Activated CD4-positive, alpha-beta T cell treated with anti-CD3 and anti-CD28 coated beads, Interleukin-2, amount 10 ng/mL, durations not matched to agents 24 days and 14 days (primary cell): ENCODE measurements at places on chromosomes 4 and X. TPM values are rescaled to one million over a fixed set of nuclear protein-coding genes. Genes with fewer than 3 reads are reported as not detected.

Gene LEF1
- 131 and 141 TPM in 2 replicates for total RNA-seq

Gene SYNPO2
- 0.14 and 0.16 TPM in 2 replicates for total RNA-seq

Gene ARAF
- 77.3 and 78.9 TPM in 2 replicates for total RNA-seq

Gene SPON2
- total RNA-seq = 20.7 and 21.6 TPM in 2 replicates

Gene CXorf49
- total RNA-seq = not detected in 2 replicates

Gene SEL1L3
- total RNA-seq = 33.9 and 35.3 TPM in 2 replicates

Gene NPNT
- total RNA-seq = 0.12 TPM in 1 of 2 replicates, not detected in the other

Gene SSX4
- total RNA-seq = not detected in 2 replicates

Gene PAGE2B
- 0.45 TPM in 1 of 2 replicates, not detected in the other for total RNA-seq

Gene NPFFR2
- total RNA-seq = not detected in 2 replicates

Gene NDST3
- not detected in 2 replicates for total RNA-seq

Gene MPC1L
- not detected in 2 replicates for total RNA-seq

Gene MAGEA1
- total RNA-seq = not detected in 2 replicates

Gene CEP135
- 16.3 and 16.9 TPM in 2 replicates for total RNA-seq

Gene RNF150
- total RNA-seq = 0.02 TPM in 1 of 2 replicates, not detected in the other

Gene TSPAN7
- 0.19 TPM in 1 of 2 replicates, not detected in the other for total RNA-seq

Gene ARL9
- total RNA-seq = 0.07 TPM in 1 of 2 replicates, not detected in the other

Gene TACR3
- not detected in 2 replicates for total RNA-seq

Gene SATL1
- total RNA-seq = not detected in 2 replicates

Gene CPEB2
- 12.4 and 15.0 TPM in 2 replicates for total RNA-seq

Gene OPRPN
- not detected in 2 replicates for total RNA-seq
